Left ventricle myocardium inferior (tissue), 1 donor: ENCODE measurements at places on chromosomes 7 and 10.

DNA sequence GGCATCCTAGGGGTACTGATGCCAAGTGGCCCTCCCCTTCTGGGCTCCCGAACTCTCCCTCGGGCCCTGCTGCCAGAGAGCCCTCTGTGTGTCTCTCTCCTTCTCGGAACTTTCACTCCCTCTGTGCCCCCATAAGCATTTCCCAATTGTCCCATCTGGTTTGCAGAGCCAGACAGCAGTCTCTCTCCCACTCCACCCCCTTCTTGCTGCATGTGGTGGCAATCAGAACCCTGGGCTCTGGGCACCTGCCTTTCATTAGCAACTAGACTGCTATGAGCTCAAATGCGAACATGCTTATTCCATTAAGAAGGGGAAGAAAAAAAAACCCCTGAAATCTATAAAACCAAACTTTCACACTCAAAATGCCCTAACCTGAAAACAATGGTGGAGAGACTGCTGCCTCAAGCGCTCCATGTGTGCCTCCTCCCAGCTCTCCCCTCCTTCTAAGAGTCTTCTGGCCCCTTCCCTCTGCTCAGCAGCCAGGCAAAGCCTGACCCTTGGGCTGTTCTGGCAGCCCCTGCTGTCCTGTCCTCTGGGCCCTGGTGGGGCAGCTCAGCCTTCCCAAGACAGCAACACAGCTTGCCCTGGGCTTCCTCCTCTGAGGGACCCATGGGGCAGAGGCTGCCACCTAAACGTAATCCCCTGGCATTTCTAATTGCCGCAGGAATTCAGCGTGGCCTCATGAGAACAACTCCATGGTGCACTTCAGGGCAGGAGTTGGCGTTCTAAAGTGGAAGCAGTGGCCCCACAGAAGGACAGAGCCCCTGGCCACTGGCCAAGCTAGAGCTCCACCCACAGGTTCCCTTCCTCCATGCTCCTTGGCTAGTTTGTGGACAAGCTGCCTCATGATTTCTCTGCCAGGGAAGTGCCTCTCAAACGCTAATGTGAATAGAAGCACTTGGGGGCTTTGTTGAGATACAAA, 415.4 kb downstream of the PLXNA4 start:
- DNase-seq: peak; percentile 68

DNA sequence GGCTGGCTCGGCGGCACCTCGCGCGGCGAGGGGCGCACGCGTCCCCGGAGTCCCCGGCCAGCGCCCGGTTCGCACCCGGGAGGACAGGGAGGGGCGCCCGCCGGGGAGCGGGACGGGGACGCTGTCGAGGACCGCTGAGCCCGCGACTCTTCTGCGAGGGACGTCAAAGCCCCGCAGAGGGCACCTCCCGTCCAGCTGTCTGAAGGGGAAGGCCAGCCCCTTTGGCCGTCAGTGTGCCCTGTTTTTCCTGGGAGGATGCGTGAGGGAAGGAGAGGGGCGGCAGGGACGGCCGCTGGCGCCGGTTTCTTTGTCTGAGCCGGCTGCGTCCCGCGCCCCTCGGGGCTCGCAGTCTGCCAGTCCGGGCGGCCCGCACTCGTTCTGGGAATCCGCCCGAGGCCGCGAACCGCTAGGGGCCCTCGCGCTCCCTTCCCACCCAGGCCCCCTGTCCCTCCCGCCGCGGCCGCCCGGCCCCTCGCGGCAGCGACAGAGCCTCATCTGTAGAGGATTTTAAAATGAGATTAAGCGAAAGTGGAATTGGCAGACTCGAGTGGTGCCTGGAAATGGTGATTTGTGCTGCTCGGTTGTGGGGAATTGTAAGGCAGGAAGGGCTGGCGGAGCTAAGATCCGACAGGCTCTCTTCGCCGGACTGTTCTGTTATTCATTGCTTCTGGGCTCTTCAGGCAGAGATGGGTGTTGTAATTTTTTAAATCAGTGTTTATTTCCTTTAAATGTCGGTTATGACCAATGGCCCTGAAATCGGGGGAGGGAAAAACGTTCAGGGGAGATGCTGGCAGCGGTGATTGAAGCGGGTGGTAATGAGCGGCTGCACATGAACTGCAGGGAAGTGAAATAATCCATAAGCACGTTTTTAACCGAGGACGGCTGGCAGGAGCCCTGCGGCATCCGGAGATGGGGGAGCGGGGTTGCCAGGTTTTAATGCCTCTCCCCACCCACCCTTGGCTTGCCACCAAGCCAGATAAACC, 618 bp upstream of the RELN start:
- no peak for DNase-seq

GRCh38 chr10:131214521-131215244, 96.8 kb downstream of the TCERG1L start:
- no peak for DNase-seq

DNA sequence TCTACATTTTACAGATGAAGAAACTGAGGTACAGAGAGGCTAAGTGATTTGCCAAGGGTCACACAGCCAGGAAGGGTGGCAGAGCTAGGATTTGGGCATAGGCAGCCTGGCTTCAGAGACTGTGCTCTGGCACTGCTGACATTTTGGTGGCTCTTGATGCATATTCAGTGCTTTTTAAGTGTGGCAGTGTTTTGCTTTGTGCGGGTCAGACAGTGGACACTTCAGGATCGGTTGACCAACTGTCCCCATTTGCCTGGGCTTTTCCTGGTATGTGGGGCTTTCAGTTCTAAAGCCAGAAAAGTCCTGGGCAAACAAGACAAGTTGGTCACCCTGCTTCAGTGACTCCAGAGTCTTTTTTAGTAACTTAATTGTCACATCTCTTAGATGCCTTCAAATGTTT, 35.0 kb downstream of the SUFU start:
- DNase-seq: no peak

DNA sequence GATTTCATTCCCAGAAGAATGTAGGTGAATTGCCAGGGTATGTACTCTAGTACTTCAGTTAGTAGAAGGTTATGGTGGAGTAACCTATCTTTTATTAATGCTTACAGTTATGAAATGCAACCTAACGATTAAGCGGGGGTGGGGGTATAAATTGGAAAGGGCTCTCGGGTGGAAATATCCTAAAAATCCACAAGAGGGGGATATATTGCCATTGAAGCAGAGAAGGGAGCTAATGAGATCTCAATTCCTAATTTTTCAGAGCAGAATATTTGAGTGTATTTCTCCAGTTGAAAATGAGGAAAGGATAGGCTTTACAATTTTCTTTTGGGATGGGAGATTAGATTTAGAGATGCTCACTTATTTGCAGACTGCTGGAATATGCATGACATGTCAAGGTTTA, 90.8 kb downstream of the DNAJB9 start:
- DNase-seq: no peak

- no peak for DNase-seq
Observed at GRCh38 chr10:110915035-110915434, 3.9 kb downstream of the BBIP1 start.

DNA sequence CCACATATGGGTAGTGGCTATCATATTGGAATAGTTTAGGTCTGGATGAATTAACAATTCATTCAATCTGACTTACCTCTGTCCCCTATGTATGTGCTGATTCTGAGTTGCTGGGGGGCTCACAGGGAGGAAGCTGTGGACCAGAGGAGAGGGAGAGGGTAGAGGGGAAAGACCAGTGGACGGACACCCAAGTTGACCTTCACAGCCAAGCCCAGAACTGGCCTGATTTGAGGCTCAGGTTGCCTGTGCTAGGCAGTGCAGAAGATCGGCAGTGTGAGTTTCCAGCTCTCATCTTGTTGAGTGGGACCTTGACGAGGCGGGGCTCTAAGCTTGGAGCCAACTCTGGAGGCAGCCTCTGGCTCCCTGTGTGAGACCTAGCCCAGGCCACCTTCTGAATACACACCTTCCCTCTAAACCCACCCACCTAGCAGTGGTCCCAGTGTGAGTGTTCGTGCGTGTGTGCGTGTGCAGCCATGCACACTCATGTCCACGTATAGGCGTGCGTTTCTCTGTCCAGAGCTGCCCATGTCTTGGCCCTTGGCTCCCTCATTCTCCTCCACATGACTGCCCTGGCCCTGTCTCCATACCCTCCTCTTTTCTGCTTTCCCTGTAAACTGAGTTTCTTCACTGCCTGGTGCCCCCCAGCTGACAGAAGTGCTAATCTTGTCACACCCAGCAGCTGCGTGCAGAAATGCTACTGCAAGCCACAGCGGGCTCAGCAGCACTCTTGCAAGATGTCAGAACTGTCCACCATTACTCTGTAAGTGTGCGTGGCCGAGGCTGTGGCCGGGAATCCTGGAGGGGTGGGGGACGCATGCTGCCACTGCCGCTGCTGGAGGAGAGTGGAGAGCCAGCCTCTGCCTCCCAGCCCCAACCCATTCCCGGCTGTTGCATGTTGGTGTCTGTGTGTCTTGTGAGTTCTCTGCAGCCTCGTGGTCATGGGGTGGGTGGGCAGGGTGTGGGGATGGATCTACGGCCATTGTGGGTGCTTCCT, 47.6 kb downstream of the ADCYAP1R1 start:
- no peak for DNase-seq

GRCh38 chr7:91653286-91653685, 227.2 kb downstream of the MTERF1 start:
- DNase-seq: no peak

DNA sequence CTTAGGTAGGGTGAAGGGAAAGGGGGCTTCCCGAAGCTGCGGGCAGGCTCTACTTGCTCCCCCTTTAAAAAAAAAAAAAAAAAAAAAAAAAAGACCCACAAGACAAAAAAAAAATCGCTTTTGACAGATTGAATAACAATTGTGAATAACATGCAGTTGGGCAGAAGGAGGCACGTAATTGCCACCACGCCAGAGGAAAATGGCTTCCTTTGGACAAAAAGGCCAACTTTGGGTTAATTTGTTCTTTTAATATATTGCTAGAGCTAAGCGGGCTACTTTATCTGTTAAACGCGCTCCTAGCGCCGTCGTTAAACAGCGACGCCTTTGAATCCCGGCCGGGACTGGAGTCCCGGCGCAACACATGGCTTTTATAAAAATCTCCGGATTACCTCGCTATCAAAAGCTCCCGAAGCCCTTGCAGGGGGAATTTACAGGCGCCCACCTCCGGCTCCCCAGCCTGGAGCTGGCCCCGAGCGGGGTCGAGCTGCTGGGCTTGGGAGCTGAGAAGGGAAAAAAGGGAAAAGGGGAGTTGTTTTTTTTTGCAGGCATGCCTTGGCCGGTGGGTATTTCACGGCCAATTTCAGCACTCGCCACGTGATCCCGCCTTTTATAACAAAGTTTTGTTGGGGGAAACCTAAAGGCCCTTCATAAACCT, 1.2 kb downstream of the HOXA11 start:
- DNase-seq: no peak

DNA sequence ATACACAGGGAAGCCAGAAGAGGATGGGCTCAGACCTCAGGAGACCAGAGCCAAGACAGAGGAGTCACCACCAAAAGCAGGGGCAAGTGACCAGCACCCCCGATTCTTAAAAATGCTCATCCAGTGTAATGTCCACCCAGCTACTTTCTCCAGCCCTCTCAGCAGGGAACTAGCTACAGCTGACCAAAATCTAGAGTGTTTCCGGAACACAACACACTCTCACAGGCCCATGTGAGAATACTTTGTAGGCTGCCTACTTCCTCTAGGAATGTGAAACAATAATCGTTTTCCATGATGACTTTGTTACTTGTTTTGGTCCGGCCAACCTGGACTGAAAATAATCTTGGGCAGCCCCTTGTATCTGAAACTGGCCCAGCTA, 14.5 kb downstream of the PSAP start:
- DNase-seq: no peak

GRCh38 chr10:130108934-130109604, 1.6 kb downstream of the C10orf143 start:
- DNase-seq: no peak

GRCh38 chr10:29702273-29703164, 67.7 kb upstream of the SVIL start:
- DNase-seq: no peak

DNA sequence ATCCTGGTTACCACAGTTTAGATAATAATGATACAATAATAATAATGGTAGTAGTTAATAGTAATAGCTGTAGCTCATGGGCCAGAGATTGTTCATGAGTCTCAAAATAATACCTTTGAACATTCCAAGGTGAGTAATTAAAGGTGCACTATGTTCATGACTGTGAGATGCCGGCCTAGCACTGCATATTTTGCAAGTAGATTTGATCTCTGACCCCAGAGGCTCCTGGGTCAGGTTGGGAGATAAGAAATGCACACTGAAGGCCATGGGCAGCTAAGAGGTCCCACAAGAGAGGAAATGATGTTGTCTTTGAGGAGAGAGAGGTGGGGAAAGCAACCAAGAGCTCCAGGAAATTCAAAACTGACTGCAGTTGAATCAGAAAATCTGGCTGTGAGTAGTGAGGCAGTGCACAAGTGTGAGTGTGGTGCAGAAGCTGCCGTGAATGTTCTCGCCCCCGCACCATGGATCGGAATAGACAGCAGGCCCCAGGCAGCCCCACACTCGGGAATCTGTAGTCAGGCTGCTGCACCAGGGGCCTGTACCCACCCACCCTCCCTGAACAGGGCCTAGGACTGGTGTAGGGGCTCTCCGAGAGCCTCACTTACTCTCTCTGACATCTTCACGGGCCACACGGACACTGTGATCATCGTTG, 11.9 kb downstream of the CPXM2 start:
- DNase-seq: no peak

- DNase-seq: peak; percentile 51
Observed at GRCh38 chr7:235576-236395, 43.4 kb downstream of the FAM20C start.
